ENCODE measurements at places on chromosomes 2 and 18.

DNA sequence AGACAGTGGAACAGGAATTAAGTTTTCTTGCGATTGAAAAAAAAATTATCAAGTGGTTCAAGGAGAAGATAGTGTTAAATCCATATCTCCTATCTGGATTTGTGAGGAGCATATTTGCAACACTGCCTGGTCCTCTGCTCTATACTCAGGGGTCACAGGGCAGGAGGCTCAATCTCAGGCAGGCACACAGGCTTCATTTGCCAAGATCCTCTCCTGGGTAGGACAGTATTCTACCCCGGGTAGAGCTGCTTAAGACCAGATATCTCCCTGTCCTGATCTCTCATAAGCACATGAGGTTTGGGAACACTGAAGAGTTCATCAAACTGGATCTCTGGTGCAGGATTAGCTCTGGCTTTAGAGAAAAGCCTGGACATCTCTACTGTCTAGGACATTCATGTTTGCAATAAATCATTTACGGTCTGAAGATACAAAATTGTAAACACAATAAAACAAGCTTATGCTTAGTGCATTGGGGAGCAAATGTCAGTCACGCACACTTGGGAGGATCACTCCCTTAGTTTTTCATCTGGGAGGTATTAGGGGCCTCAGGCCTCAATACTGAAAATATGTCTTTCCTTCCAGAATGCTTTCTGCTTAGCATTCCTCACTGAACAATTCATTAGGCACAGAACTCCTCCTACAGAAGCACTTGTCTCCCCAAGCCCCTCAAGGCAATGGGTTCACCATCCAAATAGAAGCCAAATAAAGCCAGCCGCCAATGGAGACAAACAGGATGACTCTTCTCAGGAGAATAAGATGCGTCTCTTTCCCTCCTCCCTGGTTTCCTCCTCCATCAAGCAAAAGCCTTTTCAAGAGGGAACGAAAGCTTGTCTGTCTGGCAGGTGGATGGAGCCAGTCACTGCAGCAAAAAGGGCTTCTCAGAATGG, 34.1 kb upstream of the LCLAT1 start:
- no peak for DNase-seq

GRCh38 chr2:111622859-111623258, 261.1 kb downstream of the ANAPC1 start:
- DNase-seq: no peak

DNA sequence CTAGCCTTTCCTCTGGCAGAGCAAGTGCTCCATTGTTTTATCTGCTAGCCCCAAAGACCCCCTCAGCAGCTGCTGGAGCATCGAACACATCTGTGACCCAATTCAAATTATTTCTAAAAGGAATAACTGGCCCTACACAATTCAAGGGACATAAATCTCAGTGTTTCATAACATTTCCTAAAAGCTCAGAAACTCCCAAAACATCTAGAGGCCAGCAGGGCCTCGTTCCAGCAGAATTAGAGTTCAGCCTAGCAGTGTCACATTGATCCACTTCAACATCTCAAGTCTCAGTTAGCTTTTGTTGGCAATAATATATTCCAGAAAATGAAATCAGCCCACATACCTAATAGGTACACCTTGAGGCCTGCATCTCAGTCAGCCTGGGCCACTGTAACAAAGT, 179.1 kb downstream of the ETAA1 start:
- no peak for DNase-seq

GRCh38 chr18:72727038-72727655, 140.6 kb downstream of the NETO1 start:
- DNase-seq: no peak

DNA sequence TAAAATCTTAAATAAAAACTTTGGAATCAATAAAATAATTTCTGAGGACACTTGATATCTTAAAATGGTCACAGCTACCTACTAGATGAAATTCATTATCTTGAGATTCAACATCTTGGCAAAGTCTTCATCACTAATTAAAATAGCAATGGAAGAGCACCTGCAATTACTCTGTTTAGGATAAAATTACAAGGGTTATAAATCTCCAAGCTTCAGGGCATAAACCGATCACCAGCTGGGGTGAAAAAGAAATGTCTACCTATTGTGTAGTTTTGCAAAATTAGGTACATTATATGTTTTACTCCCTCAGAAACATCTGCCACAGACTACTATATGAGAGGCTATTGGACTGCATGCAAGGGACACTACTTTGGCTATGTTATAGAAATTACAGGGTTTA, 327.1 kb downstream of the CCDC178 start:
- no peak for DNase-seq

- DNase-seq: no peak
These were observed 24.5 kb upstream of the INPP4A start for GRCh38 chr2:98419977-98420725.

DNA sequence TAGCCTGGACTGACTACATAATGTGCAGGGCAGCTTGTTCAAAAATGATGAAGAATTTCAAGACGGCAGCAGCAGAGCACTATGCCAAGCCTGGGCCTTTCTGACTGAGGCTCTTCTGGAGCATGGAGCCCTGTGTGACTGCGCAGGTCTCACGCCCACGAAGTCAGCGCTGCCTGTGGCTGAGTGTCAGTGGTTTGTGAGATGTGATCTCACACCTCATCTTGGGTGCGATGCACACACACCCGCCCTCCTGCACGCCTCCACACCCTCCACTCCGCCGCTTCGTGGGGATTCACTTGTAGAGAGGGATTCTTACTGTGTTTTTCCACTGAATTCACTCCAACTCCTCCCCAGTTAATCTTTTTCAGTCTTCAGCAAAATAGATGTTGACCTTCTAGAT, 103.9 kb downstream of the VIT start:
- no peak for DNase-seq

- DNase-seq: no peak
These were observed 194.2 kb upstream of the PKDCC start for GRCh38 chr2:41853427-41854191.

DNA sequence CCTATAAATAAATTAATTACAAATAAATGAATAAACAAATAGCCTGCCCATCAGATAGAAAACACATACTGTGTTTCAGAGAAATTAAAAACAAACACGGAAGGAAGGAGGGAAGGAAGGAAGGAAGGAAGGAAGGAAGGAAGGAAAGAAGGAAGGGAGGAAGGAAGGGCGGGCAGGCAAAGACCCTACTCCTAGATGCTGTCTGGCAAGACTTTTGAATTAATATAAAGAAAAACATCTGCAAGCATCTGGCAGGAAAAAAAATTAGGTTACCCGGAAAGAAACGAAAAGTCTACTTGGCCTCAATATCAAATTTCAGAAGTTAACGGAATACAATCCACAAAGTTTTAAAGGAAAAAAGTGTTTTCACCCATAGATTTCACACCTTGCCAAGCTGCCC, 49.1 kb downstream of the LOXHD1 start:
- no peak for DNase-seq

GRCh38 chr2:157245846-157246764, 11.4 kb upstream of the GALNT5 start:
- no peak for DNase-seq

- no peak for DNase-seq
These were observed 106.3 kb downstream of the TTN start for GRCh38 chr2:178700922-178701342.

GRCh38 chr2:150601280-150602038, 114.0 kb upstream of the RND3 start:
- no peak for DNase-seq

DNA sequence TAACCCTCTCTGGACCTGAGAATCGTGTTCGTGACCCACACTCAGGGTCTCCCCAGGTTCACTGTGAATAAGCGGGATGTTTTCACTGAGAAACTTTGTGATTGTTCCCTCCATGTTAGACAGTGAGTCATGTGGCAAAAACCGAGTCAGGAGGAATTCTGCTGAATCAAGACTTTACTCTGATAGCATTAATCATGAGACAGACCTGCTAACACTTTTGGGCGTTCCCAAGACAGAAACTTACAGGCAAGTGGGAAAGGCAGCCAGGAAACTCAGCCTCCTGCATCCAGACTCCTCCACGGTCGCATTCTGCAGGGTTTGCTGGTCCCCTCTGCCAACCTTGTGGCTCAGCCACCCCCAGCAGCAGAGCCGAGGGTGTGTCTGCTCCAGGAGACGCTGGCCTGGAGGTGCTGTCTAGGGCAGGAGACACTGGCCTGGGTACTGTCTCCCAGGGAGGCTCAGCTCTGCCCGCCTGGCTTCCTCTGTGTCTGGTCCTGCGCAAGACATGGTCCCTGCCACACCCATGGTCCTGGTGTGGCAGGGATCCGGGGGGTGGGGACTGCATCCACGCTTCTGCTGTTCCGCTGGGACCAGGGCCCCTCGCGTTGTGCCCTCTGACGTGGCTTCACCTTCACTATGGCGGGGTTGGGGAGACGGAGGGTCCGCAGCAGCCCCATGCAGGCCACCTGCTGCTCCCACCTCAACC, 177.4 kb downstream of the TWIST2 start:
- DNase-seq: no peak

DNA sequence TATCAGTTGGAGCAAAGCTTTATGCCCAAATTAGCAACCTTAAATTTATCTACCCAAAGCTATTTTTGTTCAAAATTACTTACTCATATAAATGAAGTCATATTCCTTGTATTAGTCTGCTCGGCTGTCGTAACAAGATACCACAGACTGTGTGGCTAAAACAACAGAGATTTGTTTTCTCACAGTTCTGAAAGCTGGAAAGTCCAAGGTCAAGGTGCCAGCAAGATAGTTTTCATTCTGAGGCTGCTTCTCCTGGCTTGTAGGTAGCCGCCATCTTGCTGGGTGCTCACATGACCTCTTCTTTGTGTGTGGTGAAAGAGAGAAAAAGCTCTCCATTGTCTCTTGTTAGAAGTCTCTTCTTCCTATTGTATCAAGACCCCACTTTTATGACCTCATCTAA, 15.7 kb upstream of the DPP10 start:
- no peak for DNase-seq

GRCh38 chr2:211503198-211503597, 946.8 kb downstream of the CPS1 start:
- no peak for DNase-seq

GRCh38 chr2:101658387-101658786, 39.1 kb upstream of the MAP4K4 start:
- no peak for DNase-seq

DNA sequence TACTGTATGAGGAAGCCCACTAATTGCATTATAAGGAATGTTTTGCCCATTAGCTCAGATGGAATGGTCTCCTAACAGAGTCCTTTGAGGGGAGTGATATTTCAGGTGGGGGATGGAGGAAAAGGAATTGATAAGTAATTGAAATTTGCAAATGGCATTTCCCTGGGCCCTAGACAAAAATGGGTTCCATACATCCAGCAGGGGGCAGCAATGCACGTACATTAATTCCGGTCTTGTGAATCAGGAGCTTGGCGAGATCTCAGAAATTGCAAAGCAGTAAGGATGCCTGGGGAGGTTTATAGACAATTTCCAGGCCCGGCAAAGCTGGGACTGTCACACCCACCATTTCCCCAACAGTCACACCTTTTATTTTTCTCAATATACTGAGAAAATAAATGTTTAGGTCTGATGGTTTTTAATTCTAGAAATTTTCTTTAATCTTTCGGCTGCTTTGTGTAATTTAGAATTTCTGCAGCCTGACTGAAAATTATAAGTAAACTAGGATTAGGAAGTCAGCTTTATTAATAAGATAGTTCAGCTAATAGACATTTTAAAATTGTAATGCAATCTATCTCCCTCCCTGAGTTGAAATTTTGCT, 122.8 kb downstream of the LYPD1 start:
- DNase-seq: no peak

DNA sequence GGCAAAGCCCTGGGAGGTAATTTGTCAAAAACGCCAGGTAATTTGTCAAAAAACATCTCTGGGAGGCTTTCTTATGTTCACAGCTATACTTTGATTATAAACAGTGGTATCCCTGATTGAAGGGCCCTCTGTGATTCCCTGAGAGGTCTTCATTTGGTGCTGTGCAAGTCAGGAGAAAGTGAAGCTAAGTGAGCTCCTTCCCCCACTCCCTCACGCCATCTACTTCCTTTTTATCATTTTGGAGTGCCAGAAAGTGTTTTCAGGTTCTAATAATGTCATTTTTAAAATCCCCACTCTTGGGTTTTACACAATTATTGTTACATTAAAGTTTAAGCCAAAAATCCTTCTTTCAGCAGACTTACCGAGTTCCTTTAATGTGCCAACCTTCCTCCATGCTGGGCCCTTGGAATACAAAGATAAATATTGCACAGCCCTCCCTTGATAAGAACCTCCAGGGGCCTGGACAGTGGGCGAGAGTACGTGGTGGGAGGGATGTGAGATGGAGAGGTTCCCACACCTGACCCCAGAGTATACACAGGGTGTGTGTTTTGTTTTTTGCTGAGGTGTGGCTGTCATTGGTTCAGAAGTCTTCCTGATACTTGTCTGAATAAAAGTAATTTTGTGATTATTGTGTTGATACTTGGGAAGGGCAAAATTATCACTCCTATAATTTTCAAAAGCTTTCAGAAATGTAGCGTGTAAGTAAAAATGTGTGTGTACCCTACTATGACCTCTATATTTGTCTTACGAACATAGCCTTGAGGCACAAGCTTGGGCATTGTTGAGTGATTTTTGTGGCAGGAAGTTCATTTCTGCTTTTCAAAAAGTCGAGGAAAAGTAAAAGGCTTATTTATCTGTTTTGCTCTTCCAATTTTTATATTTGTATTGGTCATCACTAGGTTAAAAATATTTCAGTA, 8.2 kb downstream of the MAPRE2 start:
- DNase-seq: no peak

DNA sequence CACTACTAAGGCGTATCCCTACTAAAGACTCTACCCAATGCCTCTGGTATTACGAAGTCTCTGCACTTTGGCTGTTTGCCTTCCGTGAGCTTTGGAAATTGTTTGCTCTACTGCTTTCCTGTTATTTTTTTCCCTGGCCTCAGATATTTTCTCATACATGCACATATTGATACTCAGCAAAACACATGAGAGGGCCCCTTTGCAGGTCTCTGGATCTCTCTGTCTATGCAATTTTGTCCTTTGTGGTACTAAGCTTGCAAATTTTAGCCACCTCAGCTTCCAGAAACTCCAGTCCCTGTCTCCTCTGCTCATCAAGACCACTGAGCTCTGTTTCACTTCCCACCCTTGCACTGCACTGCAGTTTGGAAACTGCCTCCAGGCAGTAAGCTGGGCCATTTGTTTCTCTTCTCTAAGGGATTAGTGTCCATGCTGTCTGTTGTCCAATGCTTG, 46.6 kb downstream of the TAF1B start:
- no peak for DNase-seq

GRCh38 chr2:146898083-146898482, 946.7 kb upstream of the ACVR2A start:
- DNase-seq: no peak

DNA sequence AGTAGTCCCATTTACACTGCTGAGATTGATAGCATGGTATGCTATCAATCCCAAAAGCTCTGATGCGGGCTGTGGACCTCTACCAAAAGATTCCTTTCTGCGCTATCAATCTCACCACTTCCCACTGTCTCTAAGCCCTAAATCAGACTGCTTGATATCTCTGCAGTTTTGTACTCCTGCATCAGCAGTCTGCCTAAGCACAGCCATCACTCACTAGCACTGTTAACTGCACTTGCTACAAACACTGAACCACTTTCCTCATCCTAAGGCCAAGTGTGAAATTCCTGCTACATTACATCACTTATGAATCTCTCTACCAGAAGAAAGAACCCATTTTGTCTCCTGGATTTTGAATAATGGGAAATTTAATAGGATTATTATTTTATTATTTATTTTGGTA, 237.0 kb downstream of the HNMT start:
- DNase-seq: no peak

Data from activated naive CD8-positive, alpha-beta T cell treated with anti-CD3 and anti-CD28 coated beads, Interleukin-2, amount 50 U/mL, for 16 hours (primary cell).